Kidney (tissue), 22 donors: ENCODE measurements at places on chromosomes 5 and 9. TPM values are rescaled to one million over a fixed set of nuclear protein-coding genes. Genes with fewer than 3 reads are reported as not detected.

Gene IGIP
- 13.2 TPM for polyA plus RNA-seq

Gene SPATA31C1
- not detected for polyA plus RNA-seq

- DNase-seq = no peak
Observed at GRCh38 chr9:120363697-120364096, 216.3 kb downstream of the CDK5RAP2 start.

- no peak for DNase-seq
Observed at GRCh38 chr5:14683906-14684455, 19.5 kb downstream of the OTULIN start.

Gene EGR1
- polyA plus RNA-seq = 65.8 TPM

DNA sequence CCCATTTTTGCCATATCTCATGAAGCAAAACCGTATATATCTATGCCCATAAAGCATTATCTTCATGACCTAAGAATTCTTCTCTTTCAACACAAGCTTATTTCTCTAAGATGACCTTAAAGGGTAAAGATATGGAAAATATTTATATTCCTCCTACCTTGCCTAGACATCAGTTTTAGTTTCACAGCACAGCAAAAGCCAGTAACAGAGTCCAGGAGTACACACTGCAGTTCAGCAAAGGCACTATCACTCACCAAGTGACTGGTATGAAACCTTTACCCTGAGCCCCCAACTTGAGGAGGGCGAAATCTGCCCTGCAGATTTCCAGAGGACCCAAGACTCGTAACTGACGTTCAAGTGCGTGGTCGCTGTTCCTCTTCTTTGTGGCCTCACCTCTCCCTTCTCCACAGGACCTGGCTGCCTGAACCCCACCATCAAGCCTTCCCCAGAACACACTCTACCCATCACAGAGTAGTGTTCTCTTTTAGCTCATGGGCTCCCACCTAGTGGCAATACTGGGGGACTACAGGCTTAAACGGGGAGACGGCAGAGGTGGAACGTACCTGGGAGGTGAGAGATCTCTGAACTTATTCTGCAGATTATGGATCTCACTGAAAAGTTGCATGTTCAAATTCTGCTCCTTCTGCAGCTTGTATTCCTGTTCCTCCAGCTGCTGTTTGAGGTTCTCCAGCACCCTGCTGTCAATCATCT, 141.0 kb downstream of the CDK5RAP2 start:
- no peak for DNase-seq

Gene PCDHGA8
- 0.09 TPM for polyA plus RNA-seq

Gene IL3
- polyA plus RNA-seq = not detected

Gene C5orf63
- 5.8 TPM for polyA plus RNA-seq

GRCh38 chr5:96922499-96923244, 13.2 kb upstream of the LNPEP start:
- no peak for DNase-seq

GRCh38 chr9:2679011-2679410, 38.3 kb upstream of the KCNV2 start:
- DNase-seq = no peak

DNA sequence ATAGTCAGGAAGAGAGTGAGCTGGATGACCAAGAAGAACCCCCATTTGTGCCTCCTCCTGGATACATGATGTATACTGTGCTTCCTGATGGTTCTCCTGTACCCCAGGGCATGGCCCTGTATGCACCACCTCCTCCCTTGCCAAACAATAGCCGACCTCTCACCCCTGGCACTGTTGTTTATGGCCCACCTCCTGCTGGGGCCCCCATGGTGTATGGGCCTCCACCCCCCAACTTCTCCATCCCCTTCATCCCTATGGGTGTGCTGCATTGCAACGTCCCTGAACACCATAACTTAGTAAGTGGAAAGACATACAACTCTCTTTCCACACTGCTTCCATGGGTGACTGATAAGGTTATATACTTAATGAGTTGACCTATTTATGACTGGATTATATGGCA, 51.5 kb downstream of the RAB14 start:
- DNase-seq = no peak

Gene PCDHA4
- 1.1 TPM for polyA plus RNA-seq

DNA sequence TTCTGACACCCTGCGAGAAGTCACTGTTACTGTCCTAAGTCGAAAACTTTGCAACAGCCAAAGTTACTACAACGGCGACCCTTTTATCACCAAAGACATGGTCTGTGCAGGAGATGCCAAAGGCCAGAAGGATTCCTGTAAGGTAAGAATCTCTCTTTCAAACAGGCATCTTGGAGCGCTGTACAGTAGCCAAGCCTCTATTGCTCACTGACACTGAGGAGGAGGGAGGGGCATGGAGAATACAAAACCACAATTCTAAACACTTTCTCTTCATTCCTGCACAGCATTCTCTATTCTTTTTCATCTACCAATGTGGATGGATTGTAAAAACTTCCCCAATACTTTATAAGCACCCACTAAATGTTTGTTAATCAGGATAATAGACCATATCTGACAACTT, 7.4 kb downstream of the GZMK start:
- DNase-seq = no peak

Gene HMCN2
- 0.99 TPM for polyA plus RNA-seq

- peak; percentile 12 for DNase-seq
Observed at GRCh38 chr9:78676009-78676408, 379.1 kb downstream of the PSAT1 start.

GRCh38 chr9:96219026-96219899, 82.7 kb downstream of the HSD17B3 start:
- DNase-seq = peak; percentile 61

- peak; percentile 88 for DNase-seq
Observed at GRCh38 chr9:136052472-136052880, 42.6 kb downstream of the NACC2 start.

DNA sequence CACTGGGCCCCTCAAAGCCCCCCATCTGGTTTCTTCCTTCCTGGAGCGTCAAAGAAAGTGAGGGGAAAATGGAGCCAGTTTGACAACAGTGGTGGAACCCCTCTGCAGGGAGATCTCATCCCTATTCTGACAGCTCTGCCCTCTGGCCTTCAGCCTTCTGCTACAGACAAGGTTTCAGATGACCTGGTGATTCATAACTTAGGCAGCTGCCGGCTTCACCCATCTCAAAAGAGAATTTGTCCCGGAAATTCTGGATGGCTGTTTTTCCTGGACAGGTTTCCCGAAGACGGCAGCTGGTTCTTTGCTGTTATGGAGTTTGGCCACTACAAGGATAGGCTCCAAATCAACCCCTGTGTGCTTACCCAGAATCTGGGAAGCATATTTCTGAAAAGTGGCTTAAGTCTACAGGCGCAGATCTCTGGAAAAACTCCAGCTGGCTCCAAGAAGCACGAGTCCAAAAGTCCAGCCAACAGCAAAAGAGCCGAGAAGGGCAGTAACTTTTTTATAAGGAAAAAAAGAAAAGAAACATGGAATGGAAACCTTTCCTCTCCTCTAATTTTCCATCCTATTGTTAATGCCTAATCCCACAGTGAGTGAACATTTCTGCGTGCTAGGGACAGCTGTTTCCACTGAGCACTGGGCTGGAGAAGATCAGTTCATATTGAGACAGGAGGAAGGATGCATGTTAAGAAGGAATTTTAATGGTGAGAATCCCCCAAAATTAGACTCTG, 54.5 kb downstream of the ZNF366 start:
- DNase-seq = peak; percentile 92

GRCh38 chr9:122332083-122332482, 38.7 kb upstream of the PTGS1 start:
- no peak for DNase-seq

Gene GLRA1
- polyA plus RNA-seq = not detected

DNA sequence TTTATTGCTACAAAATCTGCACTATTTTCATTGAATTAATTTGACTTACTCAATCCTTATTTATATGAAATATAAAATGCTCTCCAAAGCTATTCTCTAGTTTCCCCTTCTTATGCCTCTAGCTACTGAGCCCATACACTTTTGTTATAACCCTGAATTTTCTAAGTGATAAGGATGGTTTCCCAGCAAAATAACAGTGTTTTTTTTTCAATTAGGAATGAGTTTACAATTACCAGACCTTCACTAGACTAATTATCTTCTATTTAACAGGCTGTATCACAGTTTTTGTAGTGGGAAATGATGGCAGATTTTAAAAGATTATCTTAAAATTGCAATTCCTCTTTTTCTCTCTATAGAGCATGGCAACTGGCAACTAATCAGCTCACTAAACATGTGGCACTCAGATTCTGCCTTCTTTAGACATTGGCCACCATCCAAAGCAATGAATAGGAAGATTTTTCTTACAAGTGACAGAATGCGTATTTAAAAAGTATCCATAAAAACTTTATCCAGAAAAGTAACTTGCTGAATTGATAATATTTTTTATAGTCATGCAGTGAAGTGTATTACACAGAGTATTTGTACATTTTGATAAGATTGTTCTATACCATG, 585.7 kb upstream of the ZNF608 start:
- no peak for DNase-seq
